CMK (cell line): ENCODE measurements at places on chromosomes 5 and 9.

GRCh38 chr5:113614191-113614590, 100.7 kb downstream of the YTHDC2 start:
- DNase-seq: no peak

GRCh38 chr5:31172881-31173280, 20.6 kb upstream of the CDH6 start:
- no peak for DNase-seq

GRCh38 chr9:28799876-28800275, 1226.6 kb upstream of the C9orf72 start:
- DNase-seq: no peak

- no peak for DNase-seq
These were observed 82.6 kb upstream of the COL5A1 start for GRCh38 chr9:134559013-134559412.

- no peak for DNase-seq
These were observed 162.1 kb downstream of the CCDC192 start for GRCh38 chr5:127865273-127865672.

DNA sequence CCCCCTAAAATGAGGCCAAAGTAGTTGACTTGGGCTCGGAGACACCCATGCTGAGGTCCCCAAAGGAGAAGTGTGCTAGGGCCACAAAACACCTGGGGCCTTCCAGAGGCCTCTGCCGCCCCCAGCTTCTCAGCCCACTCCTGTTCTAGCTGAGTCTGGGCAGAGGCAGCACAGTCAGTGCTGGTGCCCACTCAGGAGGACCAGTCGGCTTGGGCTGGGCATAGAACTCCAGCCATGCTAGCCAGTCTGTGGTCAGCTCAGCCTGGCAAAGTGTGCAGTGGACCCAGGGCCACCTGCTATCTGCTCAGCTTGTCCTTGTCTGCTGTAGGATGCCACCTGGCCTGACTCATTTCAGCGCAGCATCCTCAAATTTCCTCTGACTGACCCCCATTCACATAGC, 254.6 kb downstream of the FSTL4 start:
- no peak for DNase-seq

DNA sequence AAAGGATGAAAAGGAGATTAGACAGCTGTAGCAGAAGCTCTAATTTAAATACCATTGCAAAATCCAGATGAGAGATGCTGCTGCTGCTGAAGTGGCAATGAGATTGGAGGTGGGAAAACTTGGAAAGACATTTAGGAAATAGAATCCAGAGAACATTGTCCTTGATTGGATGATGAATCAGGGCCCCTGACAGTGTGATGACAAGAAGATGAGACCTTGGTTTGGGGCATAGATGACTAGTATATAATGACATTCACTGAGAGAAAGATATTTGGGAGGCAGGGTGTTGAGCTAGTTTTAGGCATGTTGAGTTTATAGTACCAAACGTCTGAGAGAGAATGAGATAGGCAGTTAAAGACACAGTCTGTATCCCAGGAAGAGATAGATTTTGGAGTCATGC, 311.5 kb upstream of the MPDZ start:
- no peak for DNase-seq

DNA sequence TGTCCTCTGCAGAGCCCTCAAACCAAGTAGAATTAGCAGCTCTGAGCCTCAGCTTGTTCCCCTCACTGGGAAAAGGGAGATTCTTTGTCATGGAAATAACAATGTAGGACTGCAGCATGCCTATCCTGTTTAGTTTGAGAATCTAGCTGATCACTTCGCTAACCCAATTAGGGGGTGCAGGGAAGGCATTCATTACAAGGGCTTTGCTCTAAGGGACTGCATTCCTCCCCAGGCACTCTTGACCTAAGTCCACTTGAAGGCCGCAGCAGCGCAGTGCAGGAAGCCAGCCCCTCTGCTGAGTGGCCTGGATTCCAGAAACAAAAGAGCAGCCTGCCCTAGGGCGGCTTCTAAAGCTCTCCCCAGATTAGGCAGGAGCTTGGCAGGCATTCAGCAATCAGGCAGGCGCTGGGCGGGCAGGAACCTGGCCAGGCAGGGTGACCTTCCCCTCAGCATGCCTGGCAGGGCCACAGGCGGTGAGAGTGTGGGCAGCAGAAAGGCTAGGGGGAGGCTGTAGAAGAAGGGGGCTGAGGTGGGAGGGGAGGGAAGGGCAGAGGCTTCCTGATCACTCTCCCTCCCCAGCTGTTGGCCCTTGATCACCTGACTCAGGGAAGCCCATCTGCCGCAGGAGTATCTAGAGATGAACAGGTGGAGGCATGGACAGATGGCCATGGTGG, 24.8 kb downstream of the CCNJL start:
- no peak for DNase-seq

DNA sequence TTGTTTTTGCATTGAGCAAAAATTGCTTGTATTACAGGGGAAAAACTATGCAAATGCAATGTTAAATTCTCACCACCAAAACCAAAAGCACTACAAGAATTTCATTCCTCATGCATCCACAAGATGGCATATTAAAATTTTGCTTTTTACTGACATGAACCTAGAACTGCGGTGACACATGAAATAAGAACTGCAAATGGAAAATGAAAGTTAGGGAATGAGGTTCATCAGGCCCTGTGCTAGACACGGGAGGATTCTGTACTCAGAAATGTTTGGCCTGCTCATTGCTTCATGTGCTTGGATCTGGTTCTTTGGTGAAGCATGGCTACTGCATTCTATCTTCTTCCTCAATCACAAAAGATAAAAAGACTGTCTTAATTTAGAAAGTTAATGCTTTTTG, 9.1 kb upstream of the RFK start:
- DNase-seq: no peak

GRCh38 chr9:97382099-97382718, 29.7 kb upstream of the TDRD7 start:
- DNase-seq: no peak

DNA sequence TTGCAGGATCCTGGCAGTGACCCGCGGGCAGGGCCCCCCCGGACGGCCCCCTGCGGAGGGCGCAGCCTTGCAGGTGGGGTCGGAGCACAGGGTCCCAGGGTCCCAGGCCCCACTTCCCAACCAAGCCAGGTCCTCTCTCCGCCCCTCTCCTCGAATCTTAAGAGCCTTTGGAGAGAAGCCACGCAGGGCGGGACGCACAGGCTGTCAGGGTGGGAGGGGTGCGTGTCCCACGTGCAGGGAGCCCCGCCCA, 18.4 kb upstream of the EGFL7 start:
- DNase-seq: peak; percentile 77

DNA sequence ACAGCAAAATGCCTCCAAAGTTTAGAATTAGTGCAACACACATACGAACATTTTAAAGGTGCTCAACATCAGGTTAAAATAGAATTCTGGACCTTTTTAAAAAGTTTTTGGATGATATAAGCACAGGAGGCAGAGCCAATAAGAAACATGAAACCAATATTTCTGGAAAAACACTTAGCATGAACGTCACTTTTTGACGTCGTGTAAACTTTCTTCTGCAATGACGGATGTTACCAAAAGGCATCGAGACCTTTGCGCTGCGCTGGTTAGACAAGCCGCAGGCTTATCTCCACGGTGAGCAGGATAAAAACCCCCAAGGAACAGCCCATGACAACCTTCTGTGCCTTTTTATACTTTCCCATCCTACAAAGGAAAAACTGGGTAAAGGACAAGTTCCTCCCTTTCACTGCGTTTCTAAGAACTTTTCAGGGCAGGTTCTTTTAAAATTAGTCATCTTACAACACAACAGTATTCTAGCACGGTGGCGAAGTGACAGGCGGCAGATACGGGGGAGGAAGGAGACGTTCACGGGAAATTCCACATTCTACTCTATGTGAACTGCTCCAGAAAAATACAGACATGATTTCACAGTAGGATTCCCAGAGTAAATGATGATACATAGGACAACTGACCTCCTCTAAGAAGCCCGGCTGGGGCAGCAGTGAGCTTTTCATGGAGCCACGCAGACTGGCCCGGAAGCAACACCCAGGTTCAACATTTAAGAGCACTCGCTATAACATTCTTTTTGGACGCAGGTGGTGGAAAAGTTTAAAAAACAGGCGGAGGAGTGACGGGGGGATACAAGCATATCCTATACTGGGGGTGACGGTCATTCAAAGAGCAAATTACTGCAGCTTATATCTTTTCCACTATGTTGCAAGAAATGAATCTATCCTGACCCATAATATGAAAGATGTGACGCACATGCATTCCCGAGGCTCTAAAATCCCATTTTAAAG, 52.4 kb downstream of the USP20 start:
- no peak for DNase-seq

- DNase-seq: no peak
These were observed 20.1 kb downstream of the C5orf58 start for GRCh38 chr5:170252720-170253350.

DNA sequence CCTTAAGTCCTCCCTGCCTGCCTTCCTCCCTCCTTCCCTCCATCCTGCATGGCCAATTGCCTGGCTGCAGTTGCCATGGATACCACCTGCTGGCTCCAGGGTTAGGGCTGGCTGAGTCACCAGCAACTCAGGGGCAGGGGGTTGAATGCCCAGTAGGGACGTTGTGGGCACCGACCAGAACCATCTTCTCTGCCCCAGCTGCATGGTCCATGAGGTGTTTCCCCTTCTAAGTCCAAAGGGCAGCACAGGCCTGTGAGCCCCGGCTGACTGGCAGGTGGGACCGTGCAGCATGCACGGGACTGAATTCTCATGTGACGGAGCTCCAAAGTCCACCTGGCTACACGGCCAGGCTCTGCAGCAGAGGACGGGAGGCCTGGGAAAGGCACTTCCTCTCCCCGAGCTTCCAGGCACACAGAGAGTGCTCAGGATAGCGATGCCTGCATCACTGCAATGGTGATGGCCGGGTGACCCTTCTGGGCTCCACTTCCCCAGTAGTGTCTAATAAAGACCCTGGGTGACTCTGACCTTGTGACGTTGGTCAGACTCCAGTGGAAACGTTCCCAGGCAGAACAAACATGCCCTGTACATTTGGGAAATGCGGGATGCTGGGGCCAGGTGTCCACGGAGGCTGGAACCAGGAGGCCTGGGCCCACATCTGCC, 5.7 kb downstream of the ASS1 start:
- DNase-seq: no peak

DNA sequence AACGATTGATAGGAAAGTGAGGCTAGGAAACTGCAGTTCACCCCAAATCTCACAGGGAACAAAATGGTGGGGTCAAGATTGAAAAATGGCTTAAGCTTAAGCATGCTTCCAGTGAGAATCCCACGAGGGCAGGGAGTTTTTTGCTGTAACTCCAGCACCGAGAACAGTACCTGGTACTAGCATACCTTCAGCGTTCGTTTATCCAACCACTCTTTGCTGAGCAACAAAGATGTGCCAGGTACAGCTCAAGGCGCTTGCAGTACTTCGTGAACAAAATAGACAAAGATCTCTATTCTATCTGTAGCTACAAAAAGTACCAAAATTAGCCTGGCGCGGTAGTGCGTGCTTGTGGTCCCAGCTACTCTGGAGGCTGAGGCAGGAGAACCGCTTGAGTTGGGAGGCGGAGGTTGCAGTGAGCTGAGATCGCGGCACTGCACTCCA, 778 bp upstream of the PPP6C start:
- DNase-seq: no peak

- no peak for DNase-seq
These were observed 13.5 kb downstream of the EFCAB9 start for GRCh38 chr5:172207511-172207910.

DNA sequence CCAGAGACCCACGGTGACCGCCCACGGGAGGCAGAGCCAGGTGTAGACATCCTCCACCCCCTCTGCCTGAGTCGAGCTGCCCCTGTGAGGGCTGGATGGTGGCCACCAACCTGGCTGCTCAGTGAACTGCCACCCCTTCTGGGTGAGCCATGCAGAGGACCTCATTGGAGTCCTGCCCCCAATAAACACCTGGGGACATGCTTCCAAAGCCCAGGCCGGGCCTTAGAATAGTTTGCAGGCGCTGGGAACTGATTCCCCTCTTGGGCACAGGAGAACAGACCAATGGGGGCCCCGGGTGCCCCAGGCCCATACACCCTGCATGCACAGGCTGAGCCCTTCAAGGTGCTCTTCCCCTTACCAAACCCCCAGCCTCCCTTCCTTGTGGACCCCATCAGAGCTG, 38.1 kb upstream of the GFPT2 start:
- DNase-seq: no peak

DNA sequence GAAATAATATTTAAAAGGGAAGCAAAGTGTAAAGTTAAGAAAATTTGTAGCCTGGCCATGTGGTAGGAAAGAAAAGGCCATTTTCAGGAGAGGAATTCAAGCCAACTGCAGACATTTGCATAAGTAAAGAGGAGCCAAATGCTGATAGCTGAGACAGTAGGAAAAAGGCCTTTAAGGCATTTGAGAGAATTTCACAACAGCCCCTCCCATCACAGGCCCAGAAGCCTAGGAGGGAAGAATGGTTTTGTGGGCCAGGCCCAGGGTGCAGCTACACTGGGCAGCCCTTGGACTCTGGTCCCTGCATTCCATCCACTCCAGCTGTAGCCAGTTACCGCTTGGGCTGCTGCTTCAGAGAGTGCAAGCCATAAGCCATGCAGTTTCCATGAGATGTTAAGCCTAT, 1556.8 kb downstream of the EFNA5 start:
- no peak for DNase-seq

GRCh38 chr5:143980506-143980905, 168.5 kb downstream of the HMHB1 start:
- DNase-seq: no peak

DNA sequence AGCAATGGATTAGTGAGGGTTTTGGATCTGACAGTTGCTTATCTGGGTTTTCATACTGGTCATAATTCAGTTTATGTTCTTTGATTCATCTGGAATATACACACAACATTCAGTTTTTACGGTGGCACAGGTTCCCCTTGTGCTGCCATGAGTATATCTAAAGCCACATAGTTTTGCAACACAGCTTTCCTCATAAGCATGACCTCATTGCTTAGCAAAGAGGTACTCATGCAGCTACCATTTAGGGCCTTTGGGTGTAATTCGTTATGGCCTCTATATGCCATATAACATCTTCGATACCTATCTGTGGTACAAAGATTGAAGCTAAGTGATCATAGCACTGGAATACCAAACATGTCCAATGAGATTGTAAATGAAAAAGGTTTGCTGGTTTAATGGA, 2.9 kb upstream of the RBM22 start:
- DNase-seq: no peak

DNA sequence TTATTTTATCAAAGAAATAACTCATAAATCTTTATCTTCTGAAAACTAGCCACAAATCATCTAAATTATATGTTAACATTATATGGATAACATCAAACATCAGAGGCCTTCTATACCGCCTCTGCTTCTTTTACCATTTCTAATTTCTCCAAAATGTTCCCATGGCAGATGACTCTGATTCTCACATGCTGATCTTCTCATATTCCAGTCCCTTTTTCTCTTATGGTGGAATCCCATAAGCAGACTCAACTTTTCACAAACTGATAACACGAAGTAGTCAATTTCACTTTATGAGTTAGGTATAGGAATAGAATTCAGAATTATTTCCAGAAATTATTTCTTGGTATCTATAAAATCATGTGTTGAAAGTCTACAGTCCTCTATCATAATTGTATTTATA, 212.3 kb downstream of the ENC1 start:
- DNase-seq: no peak

GRCh38 chr5:120354126-120354525, 110.0 kb upstream of the PRR16 start:
- DNase-seq: no peak
